ENCODE measurements at places on chromosomes 1 and 21. TPM values are rescaled to one million over a fixed set of nuclear protein-coding genes. Genes with fewer than 3 reads are reported as not detected.

DNA sequence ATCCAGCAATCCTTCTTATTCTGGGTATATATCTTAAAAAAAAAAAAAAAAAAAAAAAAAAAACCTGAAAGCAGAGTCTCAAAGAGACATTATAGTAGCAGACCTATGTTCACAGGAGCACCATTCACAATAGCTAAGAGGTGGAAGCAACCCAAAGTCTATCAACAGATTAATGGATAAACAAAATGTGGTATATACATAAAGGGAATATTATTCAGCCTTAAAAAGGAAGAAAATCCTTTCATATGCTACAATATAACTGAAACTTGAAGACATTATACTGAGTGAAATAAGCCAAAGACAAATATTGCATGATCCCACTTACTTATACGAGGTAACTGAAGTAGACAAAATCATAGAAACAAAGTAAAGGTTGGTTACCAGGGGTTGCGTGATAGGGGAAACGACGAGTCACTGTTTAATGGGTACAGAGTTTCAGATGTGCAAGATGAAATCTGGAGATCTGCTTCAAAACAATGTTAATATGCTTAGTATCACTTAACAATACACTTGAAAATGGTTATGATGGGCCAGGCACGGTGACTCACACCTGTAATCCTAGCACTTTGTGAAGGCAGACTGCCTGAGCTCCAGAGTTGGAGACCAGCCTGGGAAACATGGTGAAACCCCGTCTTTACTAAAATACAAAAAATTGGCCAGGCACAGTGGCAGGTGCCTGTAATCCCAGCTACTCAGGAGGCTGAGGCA lies 29.5 kb downstream of the PIK3R3 start:
- H3K36me3 ChIP-seq = no peaks in the 10 kb centered on the region
- H3K27me3 ChIP-seq = no peaks in the 10 kb centered on the region
- H3K27ac ChIP-seq = no peak overlapping the region
- no peak overlapping the region for H3K4me3 ChIP-seq
- no peak for DNase-seq

GRCh38 chr1:94684690-94685250 lies 135.4 kb upstream of the SLC44A3 start:
- no peaks in the 10 kb centered on the region for H3K27me3 ChIP-seq
- H3K27ac ChIP-seq = no peak overlapping the region
- no peak overlapping the region for H3K4me3 ChIP-seq

DNA sequence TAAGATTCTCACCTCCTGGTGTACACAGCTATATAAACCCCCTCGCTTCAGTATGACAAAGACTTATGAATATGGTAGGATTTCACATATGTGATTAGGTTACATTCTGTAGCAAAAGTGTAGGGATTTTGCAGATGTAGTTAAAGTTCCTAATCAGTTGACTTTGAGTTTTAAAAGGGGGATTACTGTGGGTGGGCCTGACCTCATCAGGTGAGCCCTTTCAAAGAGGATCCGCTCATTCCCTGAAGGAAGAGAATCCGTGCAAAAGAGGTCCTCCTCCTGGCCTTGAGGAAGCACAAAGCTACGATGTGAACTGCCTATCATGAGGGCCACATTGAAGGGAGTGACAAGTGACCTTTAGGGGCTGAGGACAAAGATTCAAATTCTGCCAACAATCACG lies 30.6 kb upstream of the KAZN start:
- H3K27ac ChIP-seq = no peak overlapping the region
- H3K4me3 ChIP-seq = no peak overlapping the region
- H3K27me3 ChIP-seq = no peaks in the 10 kb centered on the region
- no peaks in the 10 kb centered on the region for H3K4me1 ChIP-seq
- DNase-seq = no peak

DNA sequence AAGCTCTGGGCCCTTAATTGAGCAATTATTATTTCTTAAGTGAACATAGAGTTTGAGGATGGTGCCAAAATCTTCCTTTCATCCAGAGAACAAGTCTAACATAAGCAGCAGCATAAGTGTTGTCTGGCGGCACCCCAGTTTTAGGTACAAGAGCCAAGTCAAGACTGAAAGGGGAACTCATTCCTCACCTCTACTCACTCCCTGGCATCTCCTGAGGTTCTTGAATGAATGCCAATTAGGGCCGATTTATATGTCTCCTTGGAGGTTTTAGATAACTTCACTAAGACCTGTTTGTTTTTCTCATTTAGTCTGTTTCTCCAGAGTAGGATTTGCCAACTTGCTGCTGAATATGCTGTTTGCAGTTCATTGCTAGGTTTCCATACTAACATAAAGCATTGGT lies 42.6 kb upstream of the ADGRL2 start:
- peaks cover 22% of the 10 kb centered on the region for H3K4me1 ChIP-seq
- H3K36me3 ChIP-seq = no peaks in the 10 kb centered on the region
- DNase-seq = no peak
- H3K27me3 ChIP-seq = no peaks in the 10 kb centered on the region

Gene MPL
- total RNA-seq = not detected

Gene RNASEL
- 8.3 TPM for total RNA-seq
